ENCODE measurements at places on chromosomes 1 and 21.

DNA sequence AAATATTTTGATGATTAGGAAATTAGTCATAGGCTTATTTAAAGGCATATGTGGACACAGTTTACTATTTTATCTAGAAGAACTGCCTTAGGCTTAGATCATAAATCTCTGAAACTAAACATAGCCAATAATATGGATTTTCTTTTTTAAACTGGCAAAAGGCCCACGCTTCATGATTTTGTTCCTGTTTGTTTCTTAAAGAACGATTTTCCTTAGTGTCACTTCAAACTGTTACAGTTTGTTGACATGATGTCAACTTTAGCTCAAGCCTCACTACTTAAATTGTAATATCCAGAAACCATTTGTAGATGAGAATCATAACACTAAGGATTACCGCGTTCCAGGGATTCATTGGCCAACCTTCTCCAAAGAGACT lies 322.6 kb downstream of the HHIPL2 start:
- H3K27me3 ChIP-seq = no peaks in the 10 kb centered on the region
- no peaks in the 10 kb centered on the region for H3K4me1 ChIP-seq
- DNase-seq = no peak
- H3K36me3 ChIP-seq = no peaks in the 10 kb centered on the region
- H3K27ac ChIP-seq = no peak overlapping the region

- no peak overlapping the region for H3K4me3 ChIP-seq
- no peaks in the 10 kb centered on the region for H3K36me3 ChIP-seq
- DNase-seq = no peak
Observed at GRCh38 chr21:15496911-15497310, 232.9 kb upstream of the USP25 start.

- no peak for DNase-seq
- no peak overlapping the region for H3K4me3 ChIP-seq
- H3K27me3 ChIP-seq = no peaks in the 10 kb centered on the region
Observed at GRCh38 chr1:147756341-147756740, 4.1 kb downstream of the GJA5 start.

- H3K27ac ChIP-seq = no peak overlapping the region
- H3K36me3 ChIP-seq = no peaks in the 10 kb centered on the region
- no peak overlapping the region for H3K4me3 ChIP-seq
- DNase-seq = peak; percentile 21
Observed at GRCh38 chr1:110686188-110686587, 11.4 kb upstream of the KCNA3 start.
